Trophoblast cell (in vitro differentiated cells and primary cell): ENCODE measurements at places on chromosomes 11 and 22.

- peak; percentile 93 for DNase-seq
These were observed 4.9 kb downstream of the TSKU start for GRCh38 chr11:76787911-76788596.

- peak; percentile 90 for DNase-seq
These were observed 3.5 kb upstream of the OR56A3 start for GRCh38 chr11:5938603-5938965.

GRCh38 chr11:80632691-80633090 is 1191.9 kb upstream of the TENM4 start:
- no peak for DNase-seq

DNA sequence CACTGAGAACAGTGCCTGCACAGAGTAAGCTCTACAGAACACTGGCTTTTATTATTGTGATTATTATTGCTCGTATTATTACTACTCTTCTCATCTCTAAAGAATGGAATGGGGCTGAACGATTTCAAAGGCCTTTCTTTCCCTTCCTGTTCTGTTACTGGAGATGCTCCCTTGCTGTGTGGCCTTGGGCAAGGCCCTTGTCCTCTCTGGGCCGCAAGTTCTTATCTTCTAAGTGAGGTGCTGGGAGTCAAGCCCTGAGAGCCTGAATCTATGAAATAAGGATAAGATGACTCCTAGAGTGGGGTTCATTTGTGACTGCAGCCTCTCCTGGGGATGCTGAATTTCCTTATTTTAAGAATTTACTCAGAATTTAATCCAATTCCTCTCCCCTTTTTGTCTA is 113.5 kb downstream of the FBXO7 start:
- DNase-seq: no peak

DNA sequence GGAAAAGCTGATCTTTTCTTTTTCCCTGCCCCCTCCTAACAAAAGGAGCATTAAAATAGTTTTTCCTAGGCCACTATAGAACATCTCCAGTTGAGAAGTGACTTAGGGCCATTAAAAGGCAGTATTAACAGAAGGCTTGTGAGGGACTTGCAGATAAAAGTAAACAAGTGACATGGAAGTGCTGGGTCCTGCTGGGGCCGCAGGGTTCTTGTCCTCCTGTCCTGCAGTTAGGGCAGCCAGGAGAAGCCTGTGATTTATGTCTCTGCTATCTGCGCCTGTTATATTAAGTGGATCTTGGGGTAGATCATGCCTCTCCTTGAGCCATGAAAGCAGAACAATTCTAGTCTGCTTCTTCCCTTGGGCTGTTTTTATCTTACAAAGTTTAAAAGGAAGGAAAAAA is 271.4 kb upstream of the C11orf87 start:
- DNase-seq: no peak

DNA sequence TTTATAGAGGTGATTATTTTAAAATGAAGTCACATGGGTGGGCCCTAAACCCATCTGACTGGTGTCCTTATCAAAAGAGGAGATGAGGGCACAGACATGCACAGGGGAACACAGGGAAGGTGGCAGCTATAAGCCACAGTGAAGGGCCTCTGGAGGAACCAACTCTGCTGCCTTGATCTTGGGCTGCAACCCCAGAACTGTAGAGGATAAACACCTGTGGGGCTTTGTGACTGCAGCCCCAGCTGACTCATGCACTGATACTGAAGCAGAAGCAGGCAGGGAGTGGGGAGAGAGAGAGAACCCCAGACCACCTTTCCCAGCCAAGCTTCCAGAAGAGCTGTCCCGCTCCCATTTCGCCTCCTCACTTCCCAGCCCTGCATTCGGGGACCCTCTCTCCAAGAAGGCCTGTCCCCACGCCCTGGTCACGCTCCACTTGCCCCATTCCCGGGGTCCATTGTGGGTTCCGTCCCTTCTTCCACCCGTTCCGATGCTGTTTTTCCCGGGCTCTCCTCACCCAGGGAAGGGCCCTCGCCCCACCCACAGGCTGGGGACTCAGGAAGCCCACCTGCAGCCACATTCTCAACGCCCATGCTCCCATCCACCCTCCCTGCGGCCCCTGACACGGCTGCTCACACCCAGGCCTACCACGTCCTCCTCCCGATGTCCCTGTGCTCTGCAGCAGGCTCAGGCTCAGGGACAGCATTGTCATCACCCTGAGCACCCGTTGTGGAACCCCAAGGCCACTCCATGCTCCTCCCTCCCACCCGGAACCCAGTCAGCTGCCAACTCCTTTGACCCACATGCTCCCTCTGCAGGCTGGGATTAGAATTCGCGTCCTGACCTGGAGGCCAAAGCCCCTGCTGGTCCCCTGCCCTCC is 90.8 kb upstream of the SHANK2 start:
- no peak for DNase-seq

DNA sequence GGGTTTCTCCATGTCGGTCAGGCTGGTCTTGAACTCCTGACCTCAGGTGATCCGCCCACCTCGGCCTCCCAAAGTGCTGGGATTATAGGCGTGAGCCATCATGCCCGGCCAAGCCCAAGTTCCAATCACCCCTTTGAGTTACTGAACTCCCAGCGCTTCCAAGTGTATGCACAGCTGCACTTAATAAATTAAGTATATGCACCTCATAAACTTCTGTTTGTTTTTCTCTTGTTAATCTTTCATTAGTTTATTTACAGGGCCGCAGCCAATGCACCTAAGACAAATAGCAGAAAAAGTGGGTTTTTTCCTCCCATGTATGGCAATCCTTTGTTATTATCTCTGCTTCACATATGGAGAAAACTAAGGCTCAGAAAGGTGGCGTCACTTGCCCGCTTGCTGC is 21.3 kb downstream of the SYN3 start:
- DNase-seq: no peak

DNA sequence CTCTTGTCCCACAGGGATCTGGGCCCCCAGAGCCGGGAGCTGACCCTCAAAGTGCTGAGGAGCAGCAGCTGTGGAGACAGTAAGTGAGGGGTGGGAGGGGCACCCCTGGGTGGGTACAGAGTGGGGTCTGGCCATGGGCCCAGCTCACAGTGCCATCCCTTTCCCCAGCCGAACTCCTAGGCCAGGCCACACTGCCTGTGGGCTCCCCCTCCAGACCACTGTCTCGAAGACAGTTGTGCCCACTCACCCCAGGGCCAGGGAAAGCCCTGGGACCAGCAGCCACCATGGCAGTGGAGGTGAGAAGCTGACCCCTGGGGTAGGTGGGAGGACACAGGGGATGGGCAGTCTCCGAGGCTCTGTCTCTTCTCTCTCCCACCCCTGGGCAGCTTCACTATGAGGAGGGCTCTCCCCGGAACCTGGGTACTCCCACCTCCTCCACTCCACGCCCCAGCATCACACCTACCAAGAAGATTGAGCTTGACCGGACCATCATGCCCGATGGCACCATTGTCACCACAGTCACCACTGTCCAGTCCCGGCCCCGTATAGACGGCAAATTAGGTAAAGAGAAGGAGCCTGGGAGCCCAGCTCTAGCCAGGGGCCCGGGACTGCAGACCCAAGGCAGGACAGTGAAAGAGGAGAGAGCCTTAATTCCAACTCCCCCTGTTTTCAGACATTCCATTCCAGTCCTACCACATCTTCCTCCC is 5.3 kb downstream of the C2CD2L start:
- no peak for DNase-seq

GRCh38 chr11:7611411-7611810 is 61.9 kb downstream of the CYB5R2 start:
- peak; percentile 37 for DNase-seq

- peak; percentile 80 for DNase-seq
These were observed 679 bp upstream of the SSH3 start for GRCh38 chr11:67302571-67303131.

DNA sequence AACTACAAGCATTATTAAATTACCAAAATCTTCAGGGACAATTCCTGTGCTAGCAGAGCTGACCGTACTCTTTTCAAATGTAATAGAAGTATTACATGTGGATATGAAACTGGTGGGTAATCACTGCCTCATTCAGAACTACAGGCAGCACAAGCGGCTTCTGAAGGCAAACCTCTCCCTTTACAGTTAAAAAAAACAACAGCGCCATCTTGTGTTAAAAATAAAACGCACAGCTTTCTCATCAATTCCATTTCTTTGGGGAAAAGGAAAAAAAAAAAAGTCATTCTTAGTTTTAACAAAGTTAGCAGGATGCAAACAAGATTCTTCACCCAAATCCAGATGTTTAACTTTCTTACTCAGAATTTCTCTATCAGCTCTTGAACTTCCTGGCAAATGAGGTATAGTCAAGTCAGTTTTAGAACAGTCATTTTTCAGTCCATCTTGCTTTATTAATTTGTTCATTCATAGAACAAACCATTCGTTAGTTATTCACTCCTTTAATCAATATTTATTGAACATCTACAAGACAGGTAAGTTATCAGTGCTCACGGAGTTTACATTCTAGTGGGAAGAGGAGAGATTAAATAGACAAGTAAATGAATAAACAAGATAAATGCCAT is 331.8 kb upstream of the MPPED2 start:
- DNase-seq: peak; percentile 81

DNA sequence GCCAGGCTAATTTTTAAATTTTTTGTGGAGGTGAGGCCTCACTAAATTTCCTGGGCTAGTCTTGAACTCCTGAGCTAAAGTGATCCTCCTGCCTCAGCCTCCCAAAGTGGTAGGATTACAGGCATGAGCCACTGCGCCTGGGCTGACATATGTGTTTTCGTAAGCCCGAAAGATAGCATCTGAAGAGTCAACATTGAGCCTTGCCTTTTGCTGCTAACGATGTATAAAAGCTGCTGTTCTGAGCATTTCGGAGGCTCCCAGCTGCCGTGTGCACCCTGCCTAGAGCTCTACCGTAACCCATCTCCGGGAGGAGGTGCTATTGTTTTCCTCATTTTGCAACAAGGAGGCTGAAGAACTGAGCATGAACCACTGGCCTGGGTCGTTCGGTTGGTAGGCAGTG is 18.1 kb upstream of the PPP6R3 start:
- DNase-seq: no peak

GRCh38 chr11:106523171-106523570 is 445.7 kb downstream of the AASDHPPT start:
- DNase-seq: no peak

- DNase-seq: peak; percentile 45
These were observed 15.1 kb upstream of the AIFM3 start for GRCh38 chr22:20951932-20952380.

- no peak for DNase-seq
These were observed 6.2 kb upstream of the CRYBB2 start for GRCh38 chr22:25213221-25213620.

DNA sequence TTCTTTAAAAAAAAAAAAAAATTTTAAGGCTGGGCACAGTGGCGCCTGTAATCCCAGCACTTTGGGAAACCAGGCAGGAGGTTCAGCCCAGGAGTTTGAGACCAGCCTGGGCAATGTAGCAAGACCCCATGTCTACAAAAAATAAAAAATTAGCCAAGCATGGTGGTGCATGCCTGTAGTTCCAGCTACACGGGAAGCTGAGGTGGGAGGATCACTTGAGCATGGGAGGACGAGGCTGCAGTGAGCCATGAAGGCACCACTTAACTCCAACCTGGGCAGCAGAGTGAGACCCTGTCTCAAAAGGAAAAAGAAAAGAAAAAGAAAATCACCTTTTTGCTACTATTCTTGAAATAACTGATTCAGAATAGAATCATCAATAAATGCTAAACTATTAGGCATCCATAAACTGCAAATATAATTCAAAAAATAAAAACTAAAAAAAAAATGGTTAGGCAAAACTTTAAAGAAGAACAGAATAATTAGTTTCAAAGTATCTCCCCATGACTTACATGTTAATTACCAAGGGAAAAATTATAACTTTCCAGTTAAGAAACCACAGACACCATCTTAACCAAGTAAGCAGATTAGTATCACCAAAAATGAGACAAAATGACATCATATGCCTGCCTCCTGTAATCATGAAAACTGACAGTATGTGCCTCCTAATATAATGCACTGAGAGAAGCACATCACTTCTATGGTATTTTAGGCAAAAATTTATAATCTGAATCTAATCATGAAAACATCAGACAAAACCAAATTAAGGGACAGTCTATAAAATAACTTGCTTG is 63.6 kb downstream of the DENND5A start:
- DNase-seq: no peak

DNA sequence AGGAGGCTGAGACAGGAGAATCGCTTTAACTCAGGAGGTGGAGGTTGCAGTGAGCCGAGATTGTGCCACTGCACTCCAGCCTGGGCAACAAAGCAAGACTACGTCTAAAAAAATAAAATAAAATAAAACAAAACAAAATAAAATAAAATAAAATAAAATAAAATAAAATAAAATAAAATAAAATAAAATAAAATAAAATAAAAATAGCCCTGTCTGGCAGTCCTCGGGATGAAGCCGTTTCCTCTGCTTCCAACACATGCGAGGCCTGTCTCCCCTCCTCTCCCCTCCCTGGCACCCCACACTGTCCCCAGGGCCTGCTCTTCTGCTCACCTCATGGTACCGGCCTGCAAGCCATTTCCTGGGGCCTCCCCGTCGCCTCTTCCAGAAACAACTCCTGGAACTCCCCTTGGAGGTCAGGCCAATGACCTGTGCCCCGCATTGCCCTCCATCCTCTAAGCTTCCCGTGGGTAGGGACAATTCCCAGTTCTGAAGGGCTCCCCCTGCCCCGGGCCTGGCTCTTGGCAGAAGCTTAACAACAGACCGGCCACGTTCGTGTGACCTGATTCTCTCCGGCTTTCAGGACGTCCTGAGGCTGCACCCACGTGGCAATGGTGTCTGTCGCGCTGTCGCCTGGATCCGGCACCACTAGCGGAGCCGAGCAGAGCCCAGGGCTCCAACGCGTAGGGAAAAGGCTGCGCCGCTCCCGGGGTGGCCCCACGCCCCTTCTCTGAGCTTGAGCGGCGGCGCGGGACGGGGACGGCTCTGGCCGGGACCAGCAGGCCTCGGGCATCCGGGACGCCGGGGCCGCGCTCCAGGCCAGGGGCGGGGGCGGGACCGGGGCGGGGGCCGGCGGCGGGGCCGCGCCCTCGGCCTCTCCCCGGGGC is 456 bp upstream of the PARVB start:
- DNase-seq: no peak

- peak; percentile 77 for DNase-seq
These were observed 12.0 kb downstream of the BRSK2 start for GRCh38 chr11:1401656-1402221.

DNA sequence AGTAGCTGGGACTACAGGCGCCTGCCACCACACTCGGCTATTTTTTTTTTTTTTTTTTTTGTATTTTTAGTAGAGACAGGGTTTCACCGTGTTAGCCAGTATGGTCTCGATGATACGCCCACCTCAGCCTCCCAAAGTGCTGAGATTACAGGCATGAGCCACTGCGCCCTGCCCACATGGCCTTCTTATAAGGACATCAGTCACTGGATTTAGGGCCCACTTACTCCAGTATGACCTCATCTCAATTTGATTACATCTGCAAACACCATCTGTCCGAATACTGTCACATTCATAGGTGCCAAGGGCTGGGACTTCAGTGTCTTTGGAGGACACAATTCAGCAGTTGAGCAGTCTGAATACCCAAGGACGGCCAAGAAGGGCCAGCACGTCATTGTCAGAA is 8.2 kb upstream of the PRR5 start:
- DNase-seq: no peak

GRCh38 chr11:70610566-70611565 is 212.5 kb downstream of the CTTN start:
- no peak for DNase-seq

GRCh38 chr11:102287964-102288724 is 29.1 kb upstream of the BIRC3 start:
- DNase-seq: peak; percentile 96

- no peak for DNase-seq
These were observed 276.4 kb upstream of the PLET1 start for GRCh38 chr11:112537026-112537425.

GRCh38 chr22:36470162-36470993 is 11.1 kb downstream of the TXN2 start:
- DNase-seq: peak; percentile 97

- no peak for DNase-seq
These were observed 150.2 kb downstream of the BRD1 start for GRCh38 chr22:49677495-49677889.
